ENCODE measurements at places on chromosomes 5 and 9.
A peak's percentile ranks its signal among the peaks of the same experiment; 100 is the strongest.

DNA sequence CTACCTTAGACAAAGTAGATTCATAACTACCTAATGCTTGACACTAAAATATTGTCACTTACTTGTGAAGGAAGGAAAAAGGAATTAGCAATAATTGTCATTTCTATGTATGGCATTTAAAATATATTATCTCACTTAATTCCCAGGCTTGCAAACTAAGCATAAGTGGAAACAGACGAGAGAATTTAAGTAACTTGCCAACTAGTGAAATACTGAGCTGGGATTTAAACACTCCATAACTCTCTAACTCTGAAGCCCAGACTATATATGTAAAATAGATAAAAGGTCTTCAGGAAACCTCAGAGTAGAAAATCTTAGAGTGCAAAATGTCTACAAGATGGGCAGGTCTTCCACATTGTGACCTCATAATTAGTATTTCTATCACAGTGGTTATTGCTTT lies 257.8 kb downstream of the SAXO1 start:
- H3K4me1 ChIP-seq = no peaks in the 10 kb centered on the region
- no peak for DNase-seq
- no peak overlapping the region for H3K27ac ChIP-seq
- H3K27me3 ChIP-seq = peaks cover 2% of the 10 kb centered on the region

DNA sequence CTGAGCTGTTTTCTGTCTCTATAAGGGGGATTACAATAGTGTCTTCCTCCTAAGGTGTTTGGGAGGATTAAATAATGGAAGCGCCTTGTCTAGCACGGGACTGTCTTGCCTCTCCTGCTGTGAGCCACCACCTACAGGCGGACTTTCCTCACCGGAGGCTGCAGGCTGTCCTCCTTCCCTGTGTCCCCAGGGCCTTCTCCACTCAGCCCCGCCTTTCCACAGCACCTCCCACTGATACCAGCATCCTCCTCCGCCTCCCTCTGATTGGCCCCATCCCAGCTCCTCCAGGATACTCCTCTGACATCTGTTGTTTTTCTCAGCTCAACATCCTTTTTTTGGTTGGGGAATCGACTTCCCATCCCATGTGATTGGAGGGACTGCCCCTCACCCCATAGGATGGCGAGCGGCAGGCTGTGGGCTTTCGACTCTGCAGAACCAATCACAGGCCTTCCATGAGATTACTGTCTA lies 851 bp upstream of the ZDHHC12 start:
- peaks cover 35% of the 10 kb centered on the region for H3K36me3 ChIP-seq
- H3K4me1 ChIP-seq = peaks cover 39% of the 10 kb centered on the region
- peak overlapping the region; percentile 94 for H3K27ac ChIP-seq
- peak; percentile 55 for DNase-seq

- no peaks in the 10 kb centered on the region for H3K4me1 ChIP-seq
- H3K27me3 ChIP-seq = peaks cover 2% of the 10 kb centered on the region
- no peak overlapping the region for H3K4me3 ChIP-seq
- no peaks in the 10 kb centered on the region for H3K36me3 ChIP-seq
- no peak overlapping the region for H3K27ac ChIP-seq
Measured at GRCh38 chr5:112276991-112277390, 142.1 kb downstream of the EPB41L4A start.

DNA sequence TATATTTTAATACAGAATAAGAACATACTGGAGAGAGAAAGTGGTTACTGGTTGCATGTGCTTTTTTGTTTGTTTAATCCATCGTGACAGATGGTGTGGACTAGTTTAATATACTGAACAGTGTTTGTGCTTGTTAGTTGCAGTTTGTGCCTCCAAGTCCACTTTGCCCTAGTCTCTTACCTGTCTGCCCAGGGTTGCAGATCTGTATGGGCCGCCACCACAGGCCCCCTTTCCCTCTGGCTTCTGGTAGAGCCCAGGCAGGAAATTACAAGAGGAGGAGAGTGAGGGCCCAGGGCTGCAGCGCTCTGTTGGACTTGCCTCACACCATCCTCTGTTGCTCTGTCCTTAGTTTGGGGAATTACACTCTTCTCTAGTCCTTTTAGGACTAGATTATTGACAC lies 166.4 kb downstream of the KDM4C start:
- peaks cover 45% of the 10 kb centered on the region for H3K36me3 ChIP-seq
- H3K27ac ChIP-seq = no peak overlapping the region
- H3K4me3 ChIP-seq = no peak overlapping the region
- H3K4me1 ChIP-seq = peaks cover 58% of the 10 kb centered on the region
- no peak for DNase-seq

GRCh38 chr5:137888466-137888862 lies 793 bp upstream of the PKD2L2 start:
- peak overlapping the region; percentile 86 for H3K4me3 ChIP-seq
- H3K4me1 ChIP-seq = peaks cover 23% of the 10 kb centered on the region
- H3K27ac ChIP-seq = peak overlapping the region; percentile 93
- no peaks in the 10 kb centered on the region for H3K27me3 ChIP-seq

- H3K4me1 ChIP-seq = no peaks in the 10 kb centered on the region
- DNase-seq = no peak
- no peaks in the 10 kb centered on the region for H3K27me3 ChIP-seq
- peaks cover 5% of the 10 kb centered on the region for H3K36me3 ChIP-seq
- H3K27ac ChIP-seq = no peak overlapping the region
Measured at GRCh38 chr9:105318729-105319191, 74.3 kb downstream of the SLC44A1 start.

DNA sequence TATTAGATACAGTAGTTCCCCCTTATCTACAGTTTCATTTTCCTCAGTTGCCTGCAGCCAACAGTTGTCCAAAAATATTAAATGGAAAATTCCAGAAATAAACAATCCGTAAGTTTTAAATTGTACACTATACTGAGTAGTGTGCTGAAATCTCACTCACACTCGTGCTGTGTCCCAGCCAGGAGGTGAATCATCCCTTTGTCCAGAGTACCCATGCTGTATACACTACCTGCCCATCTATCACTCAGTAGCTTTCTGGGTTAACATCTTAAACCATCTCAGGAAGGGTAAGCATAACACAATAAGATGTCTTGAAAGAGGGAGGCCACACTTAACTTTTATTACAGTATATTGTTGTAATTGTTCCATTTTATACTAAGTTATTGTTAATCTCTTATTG lies 31.7 kb upstream of the DNAH5 start:
- no peaks in the 10 kb centered on the region for H3K4me1 ChIP-seq
- DNase-seq = no peak
- H3K4me3 ChIP-seq = no peak overlapping the region
- no peaks in the 10 kb centered on the region for H3K36me3 ChIP-seq
- H3K27ac ChIP-seq = no peak overlapping the region

- H3K4me3 ChIP-seq = no peak overlapping the region
- no peaks in the 10 kb centered on the region for H3K27me3 ChIP-seq
- H3K27ac ChIP-seq = no peak overlapping the region
- H3K36me3 ChIP-seq = peaks cover 82% of the 10 kb centered on the region
- peaks cover 20% of the 10 kb centered on the region for H3K4me1 ChIP-seq
- DNase-seq = no peak
Measured at GRCh38 chr5:71460693-71461092, 5.2 kb downstream of the BDP1 start.

GRCh38 chr9:22131817-22132216 lies 122.7 kb upstream of the CDKN2B start:
- H3K27ac ChIP-seq = no peak overlapping the region
- H3K4me3 ChIP-seq = no peak overlapping the region
- H3K36me3 ChIP-seq = no peaks in the 10 kb centered on the region
- peaks cover 25% of the 10 kb centered on the region for H3K27me3 ChIP-seq
- no peaks in the 10 kb centered on the region for H3K4me1 ChIP-seq
- DNase-seq = no peak

- no peaks in the 10 kb centered on the region for H3K36me3 ChIP-seq
- no peak overlapping the region for H3K4me3 ChIP-seq
- H3K4me1 ChIP-seq = no peaks in the 10 kb centered on the region
- DNase-seq = no peak
- no peaks in the 10 kb centered on the region for H3K27me3 ChIP-seq
- H3K27ac ChIP-seq = no peak overlapping the region
Measured at GRCh38 chr5:170791325-170791954, 7.9 kb downstream of the GABRP start.

DNA sequence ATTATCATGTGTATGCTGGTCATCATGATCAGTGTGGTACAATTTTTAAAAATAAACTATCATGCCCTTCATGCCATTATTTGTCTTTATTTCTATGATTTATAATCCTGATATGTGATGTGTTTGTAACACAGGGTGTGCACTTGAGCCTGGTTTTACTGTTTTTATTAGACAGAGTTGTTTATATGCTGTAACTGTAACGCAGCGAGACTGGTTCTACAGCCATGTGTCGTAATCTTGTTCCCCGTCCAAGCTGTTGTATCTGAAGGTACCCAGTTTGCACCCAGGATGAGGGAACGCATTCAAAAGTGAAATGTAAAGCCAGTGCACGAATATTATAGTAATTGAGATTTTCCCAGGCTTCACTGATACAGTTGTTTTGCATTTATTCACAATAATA lies 28.2 kb downstream of the SNX18 start:
- no peak overlapping the region for H3K27ac ChIP-seq
- H3K27me3 ChIP-seq = no peaks in the 10 kb centered on the region
- no peak for DNase-seq
- peaks cover 33% of the 10 kb centered on the region for H3K36me3 ChIP-seq
- H3K4me3 ChIP-seq = no peak overlapping the region

- H3K36me3 ChIP-seq = peaks cover 30% of the 10 kb centered on the region
- H3K27me3 ChIP-seq = no peaks in the 10 kb centered on the region
- DNase-seq = no peak
- H3K27ac ChIP-seq = peak overlapping the region; percentile 94
Measured at GRCh38 chr9:128901822-128902221, 19.0 kb upstream of the PHYHD1 start.

DNA sequence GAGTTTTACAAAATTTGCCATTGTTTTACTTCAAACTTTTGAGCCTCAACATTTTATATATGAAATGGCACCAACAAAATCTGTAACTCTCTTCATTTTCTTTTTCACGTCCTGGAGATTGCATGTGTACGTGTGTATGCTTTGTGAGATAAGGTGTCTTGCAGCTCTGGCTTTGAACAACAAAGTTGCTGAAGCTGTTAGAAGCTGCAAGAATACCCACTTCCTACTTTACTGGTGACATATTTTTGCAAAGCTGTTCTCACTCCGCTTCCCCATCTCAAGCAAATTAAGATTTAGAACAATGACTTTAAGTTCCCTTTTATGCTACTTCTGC lies 41.8 kb downstream of the FYB1 start:
- peak overlapping the region; percentile 94 for H3K27ac ChIP-seq
- H3K36me3 ChIP-seq = peaks cover 26% of the 10 kb centered on the region
- DNase-seq = no peak
- peak overlapping the region; percentile 73 for H3K4me3 ChIP-seq
- H3K4me1 ChIP-seq = peaks cover 97% of the 10 kb centered on the region

- no peak for DNase-seq
- H3K36me3 ChIP-seq = peaks cover 29% of the 10 kb centered on the region
- no peaks in the 10 kb centered on the region for H3K27me3 ChIP-seq
- no peak overlapping the region for H3K4me3 ChIP-seq
- H3K4me1 ChIP-seq = no peaks in the 10 kb centered on the region
Measured at GRCh38 chr5:154371687-154372086, 74.1 kb upstream of the SAP30L start.

GRCh38 chr5:52787600-52788504 lies at the start of the genes ITGA1 and PELO:
Gene ITGA1, plus strand, starts transcription at chr5:52787916. Its CDS starts 438 bp downstream, at chr5:52788354.
Gene PELO, plus strand, starts transcription at chr5:52787916. Its CDS starts 12,479 bp downstream, at chr5:52800395.
- peaks cover 8% of the 10 kb centered on the region for H3K27me3 ChIP-seq
- peaks cover 50% of the 10 kb centered on the region for H3K4me1 ChIP-seq
- DNase-seq = peak; percentile 72
- no peaks in the 10 kb centered on the region for H3K36me3 ChIP-seq
- peak within 1 kb of the TSS; percentile 87 for H3K4me3 ChIP-seq

DNA sequence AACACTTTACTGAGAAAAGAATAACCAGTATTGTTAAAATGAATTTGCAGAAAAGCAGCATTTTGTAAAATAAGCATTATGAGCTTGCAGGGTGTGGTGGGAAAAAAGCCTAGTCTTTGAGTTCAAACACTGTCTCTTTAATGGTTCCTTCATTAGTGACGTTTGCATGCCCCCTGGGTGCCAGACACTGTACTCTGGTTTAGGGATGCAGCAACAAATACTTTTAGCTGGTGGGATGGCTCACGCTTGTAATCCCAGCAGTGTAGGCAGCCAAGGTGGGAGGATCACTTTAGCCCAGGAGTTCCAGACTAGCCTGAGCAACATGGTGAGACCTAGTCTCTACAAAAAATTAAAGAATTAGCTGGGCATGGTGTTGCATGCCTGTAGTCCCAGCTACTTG lies 62.3 kb downstream of the MAST4 start:
- peaks cover 20% of the 10 kb centered on the region for H3K27me3 ChIP-seq
- H3K27ac ChIP-seq = no peak overlapping the region
- DNase-seq = no peak
- no peaks in the 10 kb centered on the region for H3K4me1 ChIP-seq
- H3K36me3 ChIP-seq = no peaks in the 10 kb centered on the region

GRCh38 chr9:136947955-136948510 lies 3.0 kb downstream of the C8G start:
- H3K27ac ChIP-seq = no peak overlapping the region
- peaks cover 23% of the 10 kb centered on the region for H3K4me1 ChIP-seq
- no peaks in the 10 kb centered on the region for H3K27me3 ChIP-seq
- H3K4me3 ChIP-seq = peak overlapping the region; percentile 81
- peaks cover 6% of the 10 kb centered on the region for H3K36me3 ChIP-seq

- H3K4me1 ChIP-seq = no peaks in the 10 kb centered on the region
- peaks cover 3% of the 10 kb centered on the region for H3K27me3 ChIP-seq
- no peak overlapping the region for H3K27ac ChIP-seq
- no peak overlapping the region for H3K4me3 ChIP-seq
- no peak for DNase-seq
Measured at GRCh38 chr9:14967450-14968321, 57.5 kb upstream of the FREM1 start.

DNA sequence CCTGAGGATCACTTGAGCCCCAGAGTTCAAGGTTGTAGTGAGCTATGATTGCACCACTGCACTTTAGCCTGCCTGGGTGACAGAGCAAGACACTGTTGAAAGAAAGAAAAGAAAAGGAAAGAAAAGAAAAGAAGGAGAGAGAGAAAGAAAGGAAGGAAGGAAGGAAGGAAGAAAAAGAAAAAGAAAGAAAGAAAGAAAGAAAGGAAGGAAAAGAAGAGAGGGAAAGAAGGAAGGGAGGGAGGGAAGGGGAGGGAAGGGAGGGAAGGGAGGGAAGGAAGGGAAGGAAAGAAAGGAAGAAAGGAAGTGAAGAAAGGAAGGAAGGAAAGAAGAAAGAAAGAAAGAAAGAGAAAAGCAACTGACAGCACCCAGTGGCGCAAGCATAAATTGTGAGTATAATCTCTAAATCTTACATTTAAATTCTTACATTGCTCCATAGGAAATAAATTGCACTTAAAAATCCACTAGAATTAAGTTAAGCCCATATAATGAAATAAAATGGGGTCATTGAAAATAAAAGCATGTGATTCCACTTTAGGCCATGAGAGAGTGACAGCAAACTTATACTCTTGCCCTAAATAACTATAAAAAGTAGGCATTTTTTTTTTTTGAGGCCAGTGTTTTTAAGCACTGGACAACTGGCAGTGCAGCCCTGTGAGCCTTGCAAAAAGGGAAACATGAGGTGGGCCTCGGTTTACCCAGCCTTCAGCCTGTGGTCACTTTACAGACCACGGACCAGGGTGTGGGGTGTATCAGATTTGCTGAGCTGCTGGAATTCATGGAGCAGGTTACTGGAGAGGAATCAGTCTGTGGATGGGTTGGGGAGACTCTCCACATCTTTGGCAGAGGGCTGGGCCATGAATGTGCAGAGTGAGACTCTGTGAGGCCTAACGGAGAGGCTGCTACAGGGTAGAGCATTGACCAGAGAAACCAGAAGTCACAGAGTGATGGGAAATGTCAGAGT lies 175.5 kb downstream of the TTLL11 start:
- no peaks in the 10 kb centered on the region for H3K27me3 ChIP-seq
- no peak for DNase-seq
- no peak overlapping the region for H3K4me3 ChIP-seq
- H3K4me1 ChIP-seq = peaks cover 3% of the 10 kb centered on the region

Measured in activated T-cell treated with anti-CD3 and anti-CD28 coated beads, Interleukin-2, amount 50 U/mL, for 24 hours (primary cell).